ENCODE measurements at places on chromosomes 13 and 19.
A peak's percentile ranks its signal among the peaks of the same experiment; 100 is the strongest.

GRCh38 chr13:77372275-77372674, 45.4 kb upstream of the MYCBP2 start:
- DNase-seq: no peak

- DNase-seq: no peak
Observed at GRCh38 chr13:95284436-95284835, 16.8 kb downstream of the ABCC4 start.

DNA sequence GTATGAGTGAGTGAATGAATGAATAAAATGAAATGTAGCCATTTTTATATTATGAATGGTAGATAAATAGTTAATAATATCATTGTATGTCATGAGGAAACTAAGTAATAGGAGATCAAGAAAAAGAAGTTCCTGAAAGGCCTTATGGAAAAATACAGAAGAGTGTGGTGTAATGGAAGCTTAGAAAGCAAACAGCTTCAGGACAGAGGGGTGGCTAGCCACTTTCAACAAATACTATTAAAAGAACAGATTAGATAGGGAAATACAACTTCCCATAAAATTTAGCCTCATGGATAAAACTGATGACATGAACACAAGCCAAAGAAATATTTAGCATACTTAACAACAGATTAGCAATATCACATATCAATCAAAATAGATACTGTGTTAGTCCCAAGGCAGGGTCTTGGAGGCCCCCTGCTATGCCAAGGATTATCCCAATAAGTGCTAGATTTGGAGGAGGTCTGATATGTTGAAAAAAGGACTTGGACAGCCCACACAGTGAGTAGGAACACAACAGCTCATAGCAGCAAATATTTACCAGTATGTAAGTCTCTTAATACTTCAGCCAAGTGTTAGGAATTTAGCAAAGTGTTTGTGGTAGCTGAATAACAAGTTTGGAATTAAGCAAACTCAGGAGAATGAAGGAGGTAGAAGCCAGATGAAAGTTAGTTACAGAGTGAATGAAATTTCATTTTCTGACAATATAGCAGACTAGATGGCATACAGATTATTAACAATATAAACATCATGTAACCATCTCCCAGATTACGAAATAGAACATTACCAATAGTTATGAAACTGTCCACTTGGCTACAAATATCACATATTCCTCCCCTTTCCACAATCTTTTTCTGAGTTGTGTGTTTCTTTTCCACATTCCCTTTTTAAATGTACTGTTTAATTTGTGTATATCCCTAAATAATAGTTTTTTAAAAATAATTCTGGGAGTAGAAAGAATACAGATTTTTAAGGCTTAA, 1632.0 kb downstream of the PCDH9 start:
- DNase-seq: no peak

DNA sequence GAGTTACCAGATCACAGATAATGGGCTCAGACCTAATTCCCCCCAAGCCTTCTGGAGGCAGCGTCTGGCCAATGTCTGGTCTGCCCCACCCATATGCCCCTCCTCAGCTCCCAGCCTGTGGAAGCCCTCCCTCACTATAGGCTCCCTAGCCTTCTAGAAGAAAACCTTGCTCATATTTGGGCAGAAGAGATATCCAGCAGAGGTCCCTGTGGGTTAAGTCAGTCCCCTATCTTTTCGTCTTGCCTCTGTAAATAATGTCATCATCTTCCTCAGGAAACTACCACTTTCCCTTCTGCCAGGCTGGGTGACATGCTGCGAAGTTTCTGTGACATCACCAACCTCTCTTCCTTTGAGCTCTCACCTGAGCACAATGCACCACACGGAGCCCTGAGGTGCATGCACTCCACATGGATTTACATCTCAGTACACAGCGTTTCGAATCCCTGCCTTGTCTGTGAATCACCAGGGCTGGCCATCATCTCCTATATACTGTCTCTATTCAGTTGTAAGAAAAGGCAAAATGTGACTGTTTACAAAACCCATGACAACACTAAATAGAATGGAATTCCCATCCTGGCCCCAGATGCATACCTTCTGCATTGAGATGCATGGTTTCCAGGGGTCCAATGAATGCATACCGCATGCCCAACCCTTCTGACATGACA, 112.8 kb downstream of the CRYL1 start:
- no peak for DNase-seq

GRCh38 chr19:52492201-52492993, 35.1 kb upstream of the ZNF808 start:
- peak; percentile 36 for DNase-seq

GRCh38 chr13:47413112-47413511, 516.3 kb upstream of the HTR2A start:
- DNase-seq: no peak

- peak; percentile 50 for DNase-seq
Observed at GRCh38 chr13:94595001-94595949, 677 bp downstream of the TGDS start.

- DNase-seq: no peak
Observed at GRCh38 chr13:95091755-95092154, 209.5 kb downstream of the ABCC4 start.
